ENCODE measurements at places on chromosomes 1 and 21. TPM values are rescaled to one million over a fixed set of nuclear protein-coding genes. Genes with fewer than 3 reads are reported as not detected.

Gene FAM131C
- total RNA-seq: 0.65 TPM

Gene FAM72B
- total RNA-seq: 1.8 TPM

Gene SYDE2
- 4.9 TPM for total RNA-seq

Gene LCE1B
- not detected for total RNA-seq

Gene REN
- not detected for total RNA-seq

Gene CFHR2
- not detected for total RNA-seq

All from hair follicle dermal papilla cell (primary cell).